ENCODE measurements at places on chromosomes 4 and X. TPM values are rescaled to one million over a fixed set of nuclear protein-coding genes. Genes with fewer than 3 reads are reported as not detected.

CAPN6 gene
- total RNA-seq = 0.14 TPM

TCEAL7 gene
- 6.5 TPM for total RNA-seq

MUC7 gene
- total RNA-seq = not detected

FATE1 gene
- total RNA-seq = not detected

WAS gene
- 0.21 TPM for total RNA-seq

GUCY1B1 gene
- 0.32 TPM for total RNA-seq

GRCh38 chr4:47410271-47410670 is 53.2 kb downstream of the COMMD8 start:
- no peak for DNase-seq

DNA sequence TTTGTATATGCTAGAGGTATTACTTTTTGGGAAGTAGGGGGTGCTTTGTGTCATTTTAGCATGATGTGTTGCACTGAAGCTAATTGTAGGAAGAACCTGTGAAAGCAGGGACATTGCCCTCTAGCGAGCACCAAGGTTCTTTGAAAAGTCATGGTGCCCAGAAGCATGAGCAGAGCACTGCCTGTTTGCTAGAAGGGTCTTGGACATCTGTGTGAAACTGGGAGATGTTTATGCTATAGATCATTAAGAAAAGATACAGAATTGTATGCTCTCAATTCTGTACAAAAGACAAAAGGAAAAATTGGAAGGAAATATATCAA is 14.7 kb downstream of the GRPR start:
- DNase-seq = no peak

DNA sequence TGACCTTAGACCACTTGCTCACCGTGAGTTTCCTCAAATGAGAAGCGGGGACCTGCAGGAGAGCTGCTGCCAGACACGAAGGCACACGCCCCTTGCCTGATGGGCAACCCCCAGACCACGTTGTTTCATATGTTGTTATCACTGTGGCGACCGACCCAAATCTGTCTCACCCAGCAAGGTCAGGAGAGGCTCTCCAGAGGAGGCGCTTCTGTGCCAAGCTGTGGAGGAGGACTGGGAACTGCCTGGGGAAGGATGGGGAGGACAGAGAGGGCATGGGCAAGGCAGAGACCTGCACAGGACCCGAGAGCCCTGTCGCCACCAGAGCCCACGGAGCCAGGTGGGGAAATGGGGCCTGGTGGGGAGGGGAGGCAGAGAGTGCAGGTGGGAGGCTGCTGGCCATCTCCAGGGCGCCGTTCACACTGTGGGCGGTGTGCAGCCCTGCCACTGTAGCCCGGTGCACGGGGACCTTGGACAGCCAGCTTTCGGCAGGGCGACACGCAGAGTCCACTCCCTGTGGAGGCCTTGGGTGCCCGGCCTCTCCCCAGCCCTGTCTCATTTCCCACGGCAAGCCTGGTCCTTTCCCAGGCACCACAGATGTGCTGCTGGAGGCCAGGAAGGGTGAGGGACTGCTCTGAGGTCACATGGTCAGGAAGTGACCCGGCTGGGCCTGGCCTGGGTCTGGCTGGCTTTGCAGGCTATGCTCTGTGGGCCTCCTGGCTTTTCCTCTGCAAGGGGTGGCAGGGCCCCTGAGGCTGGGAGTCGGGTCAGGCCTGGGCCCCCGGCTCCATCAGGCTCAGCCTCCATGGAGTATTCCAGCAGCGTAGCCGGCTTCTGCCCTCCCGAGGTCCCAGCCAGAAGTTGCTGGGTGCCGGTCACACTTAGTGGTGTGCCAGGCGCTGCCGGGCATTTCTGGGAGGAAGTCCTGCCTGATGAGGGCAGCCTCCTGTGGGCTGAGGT is 3.2 kb downstream of the HTRA3 start:
- no peak for DNase-seq

- DNase-seq = no peak
Observed at GRCh38 chr4:144721994-144722393, 76.0 kb downstream of the HHIP start.

- no peak for DNase-seq
Observed at GRCh38 chrX:12657433-12657832, 133.8 kb upstream of the PRPS2 start.

GRCh38 chr4:161291222-161291621 is 872.6 kb downstream of the FSTL5 start:
- no peak for DNase-seq

- no peak for DNase-seq
Observed at GRCh38 chrX:47458528-47458927, 24.5 kb downstream of the ZNF41 start.

DNA sequence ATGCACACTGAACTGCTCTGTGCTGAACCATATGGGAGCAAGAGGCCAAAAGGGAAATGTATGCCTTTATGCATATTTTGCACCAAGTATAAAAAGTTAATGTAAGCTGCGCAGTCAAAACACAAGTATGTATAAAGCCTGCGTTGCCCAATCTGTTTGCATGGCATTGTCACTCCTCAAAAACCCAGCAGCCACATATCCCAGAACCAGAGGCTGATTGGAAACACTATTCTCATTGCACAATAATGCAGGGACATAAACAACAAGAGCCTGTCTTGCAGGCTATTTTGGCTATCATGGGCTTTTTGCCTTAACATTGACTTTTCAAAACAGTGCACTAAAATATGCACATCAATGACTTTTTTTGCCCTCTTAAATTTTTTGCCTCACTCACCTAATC is 5.1 kb upstream of the ASB9 start:
- DNase-seq = no peak

- no peak for DNase-seq
Observed at GRCh38 chr4:147944249-147944648, 212.4 kb downstream of the ARHGAP10 start.

DNA sequence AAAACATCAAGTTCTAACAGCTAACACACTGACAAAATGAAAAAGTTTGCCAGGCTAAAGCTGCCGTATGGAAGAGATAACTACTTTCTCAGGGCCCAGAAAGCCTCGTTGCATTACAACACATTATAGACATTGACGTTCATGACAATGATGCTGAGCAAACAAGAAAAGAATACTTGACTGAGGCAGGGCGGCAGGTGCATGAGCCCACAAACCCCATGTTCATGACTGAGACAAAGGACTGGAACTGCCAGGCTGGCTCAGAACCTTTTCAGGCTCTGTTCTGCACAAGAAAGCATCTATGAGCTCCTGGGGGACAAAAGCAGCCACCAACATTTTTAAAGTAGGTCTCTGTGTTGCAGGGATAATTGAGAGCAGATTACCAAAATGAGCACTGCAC is 13.6 kb downstream of the TLR6 start:
- no peak for DNase-seq

DNA sequence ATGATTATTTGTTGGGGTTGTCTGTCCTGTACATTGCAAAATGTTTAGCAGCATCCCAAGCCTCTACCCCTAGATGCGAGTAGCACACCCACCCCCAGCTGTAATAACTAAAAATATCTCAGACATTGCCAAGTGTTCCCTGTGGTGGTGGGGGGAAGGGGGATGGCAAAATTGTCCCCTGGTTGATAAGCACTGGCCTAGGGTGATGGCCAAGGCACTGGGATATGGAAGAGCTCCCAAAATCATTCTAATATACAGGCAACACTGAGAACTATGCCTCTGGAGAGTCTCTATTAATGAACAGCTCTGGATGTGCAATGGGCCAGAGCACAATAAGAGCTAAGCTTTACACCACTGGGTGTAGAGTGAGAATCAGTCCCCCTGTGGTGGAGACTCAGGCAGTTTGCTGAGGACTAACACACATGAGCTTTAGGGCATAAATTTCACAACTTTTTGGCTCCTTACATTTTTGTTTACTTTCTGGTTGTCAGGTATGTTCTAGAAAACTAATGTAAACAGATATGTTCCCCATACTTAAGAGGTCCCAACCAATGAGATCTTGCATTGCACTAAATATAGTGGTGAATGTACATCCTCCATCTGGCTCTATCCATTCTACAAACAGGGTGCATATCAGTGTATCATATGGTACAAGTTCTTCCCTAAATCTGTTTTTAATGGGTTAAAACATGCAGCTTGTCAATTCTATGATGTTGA is 34.5 kb downstream of the EDNRA start:
- no peak for DNase-seq

GRCh38 chrX:105063743-105064142 is 156.8 kb downstream of the TEX13A start:
- no peak for DNase-seq

DNA sequence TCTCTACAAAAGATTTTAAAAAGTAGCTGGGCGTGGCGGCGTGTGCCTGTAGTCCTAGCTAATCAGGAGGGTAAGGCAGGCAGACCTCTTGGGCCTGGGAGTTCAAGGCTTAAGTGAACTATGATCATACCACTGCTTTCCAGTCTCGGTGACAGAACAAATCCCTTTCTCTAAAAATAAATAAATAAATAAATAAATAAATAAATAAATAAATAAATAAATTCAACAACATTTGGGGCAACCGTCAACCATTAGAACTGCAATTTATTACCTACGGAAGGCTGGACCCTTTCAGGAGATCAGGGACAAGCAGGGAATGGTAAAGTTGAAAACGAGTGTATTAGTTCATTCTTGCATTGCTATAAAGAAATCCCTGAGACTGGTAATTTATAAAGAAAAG is 136.2 kb upstream of the USP9X start:
- no peak for DNase-seq
